ENCODE measurements at places on chromosomes 11 and 22. TPM values are rescaled to one million over a fixed set of nuclear protein-coding genes. Genes with fewer than 3 reads are reported as not detected.

- H3K4me3 ChIP-seq, result no peak overlapping the region
- no peak overlapping the region for H3K27ac ChIP-seq
- no peaks in the 10 kb centered on the region for H3K4me1 ChIP-seq
- DNase-seq, result no peak
These were observed 31.9 kb downstream of the RTN4R start for GRCh38 chr22:20236052-20236717.

- H3K4me3 ChIP-seq, result no peak overlapping the region
- H3K4me1 ChIP-seq, result peaks cover 25% of the 10 kb centered on the region
- H3K27me3 ChIP-seq, result no peaks in the 10 kb centered on the region
- H3K36me3 ChIP-seq, result no peaks in the 10 kb centered on the region
- peak; percentile 87 for DNase-seq
- H3K27ac ChIP-seq, result no peak overlapping the region
These were observed 8.6 kb downstream of the ARAP1 start for GRCh38 chr11:72743321-72744221.

DNA sequence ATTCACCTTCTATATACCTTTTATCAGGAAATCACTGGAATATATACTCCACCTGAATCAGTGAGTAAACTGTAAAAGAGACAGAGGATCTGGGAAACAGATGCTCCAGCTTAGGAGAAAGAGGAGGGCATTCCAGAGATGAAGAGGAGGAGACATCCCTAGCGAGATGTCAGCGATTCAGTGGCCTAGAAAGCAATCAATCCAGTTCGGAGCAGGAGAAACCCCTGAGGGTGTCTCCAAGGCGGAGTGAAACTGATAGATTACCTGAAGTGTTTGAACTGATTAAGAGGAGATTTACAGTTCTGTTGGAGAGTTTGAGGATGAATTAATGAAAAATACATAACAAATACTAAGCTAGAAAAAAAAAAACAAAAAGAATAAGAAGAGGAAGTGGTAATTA lies 24.5 kb upstream of the TNRC6B start:
- no peak for DNase-seq
- H3K27me3 ChIP-seq, result no peaks in the 10 kb centered on the region
- no peaks in the 10 kb centered on the region for H3K4me1 ChIP-seq
- no peak overlapping the region for H3K27ac ChIP-seq

- no peak for DNase-seq
- no peak overlapping the region for H3K4me3 ChIP-seq
- no peaks in the 10 kb centered on the region for H3K36me3 ChIP-seq
- H3K27ac ChIP-seq, result no peak overlapping the region
These were observed 244.3 kb downstream of the FAM76B start for GRCh38 chr11:95545116-95545875.

GRCh38 chr11:23976426-23976825 lies 520.4 kb upstream of the LUZP2 start:
- no peaks in the 10 kb centered on the region for H3K36me3 ChIP-seq
- peak overlapping the region; percentile 55 for H3K27ac ChIP-seq
- H3K27me3 ChIP-seq, result no peaks in the 10 kb centered on the region
- H3K4me1 ChIP-seq, result peaks cover 19% of the 10 kb centered on the region

DNA sequence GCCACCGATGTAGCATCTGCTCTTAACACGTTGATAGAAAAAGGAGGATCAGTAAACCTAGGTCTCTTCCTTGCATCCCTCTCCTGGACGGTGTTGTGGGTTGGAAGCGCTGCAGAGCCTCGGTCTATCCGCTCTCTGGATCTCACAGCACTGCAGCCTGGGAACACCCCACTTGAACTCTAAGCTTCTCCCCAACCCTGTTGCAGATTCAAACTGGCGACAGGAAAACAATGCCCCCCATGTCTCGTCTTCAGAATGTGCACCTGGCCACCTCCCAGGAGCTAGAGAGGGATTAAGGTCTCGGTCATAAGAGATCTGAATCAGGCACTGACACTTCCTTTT lies 454 bp downstream of the TMEM218 start:
- H3K27me3 ChIP-seq, result no peaks in the 10 kb centered on the region
- no peaks in the 10 kb centered on the region for H3K36me3 ChIP-seq
- peak overlapping the region; percentile 75 for H3K27ac ChIP-seq
- no peak for DNase-seq
- peak overlapping the region; percentile 85 for H3K4me3 ChIP-seq

DNA sequence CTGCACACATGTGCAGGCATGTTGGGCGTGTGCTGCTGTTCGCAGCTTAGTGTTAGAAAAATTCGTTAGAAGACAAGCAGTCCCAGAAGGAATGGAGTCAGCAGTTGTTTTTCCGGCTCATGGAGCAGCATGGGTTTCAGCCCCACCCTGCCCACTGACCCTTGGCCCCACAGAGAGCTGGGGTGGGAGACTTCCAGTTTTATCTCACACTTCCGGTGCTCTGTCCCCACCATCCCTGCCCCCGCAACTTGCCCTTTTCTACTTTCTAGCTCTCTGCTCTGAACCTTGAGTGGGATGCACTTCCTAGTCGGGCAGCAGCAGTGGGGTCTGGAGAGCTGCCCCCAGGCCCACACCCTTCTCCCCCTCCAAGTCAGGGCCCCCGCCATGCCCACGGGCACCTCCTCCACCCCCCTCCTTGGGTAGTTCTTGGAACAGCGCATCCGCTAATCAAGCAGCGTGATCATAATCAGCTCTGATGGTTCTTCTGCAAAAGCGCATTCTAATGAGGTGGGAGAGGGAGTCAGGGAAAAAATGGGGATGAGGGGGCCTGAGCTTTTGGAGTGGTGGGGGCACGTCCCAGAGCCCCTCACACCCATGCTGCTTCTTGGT lies 184.4 kb downstream of the CEP164 start:
- no peak overlapping the region for H3K27ac ChIP-seq
- H3K4me3 ChIP-seq, result no peak overlapping the region
- peaks cover 4% of the 10 kb centered on the region for H3K27me3 ChIP-seq
- H3K4me1 ChIP-seq, result no peaks in the 10 kb centered on the region
- H3K36me3 ChIP-seq, result no peaks in the 10 kb centered on the region

GRCh38 chr11:14544611-14545010 lies 24.4 kb upstream of the PSMA1 start:
- peaks cover 4% of the 10 kb centered on the region for H3K4me1 ChIP-seq
- no peaks in the 10 kb centered on the region for H3K27me3 ChIP-seq
- peak; percentile 62 for DNase-seq
- H3K4me3 ChIP-seq, result no peak overlapping the region
- H3K27ac ChIP-seq, result no peak overlapping the region

GRCh38 chr11:3156661-3157311 lies 8.3 kb downstream of the OSBPL5 start:
- H3K36me3 ChIP-seq, result peaks cover 5% of the 10 kb centered on the region
- peak; percentile 35 for DNase-seq
- H3K4me3 ChIP-seq, result no peak overlapping the region
- H3K4me1 ChIP-seq, result peaks cover 62% of the 10 kb centered on the region
- no peaks in the 10 kb centered on the region for H3K27me3 ChIP-seq

GRCh38 chr22:36377022-36377631 lies 10.6 kb downstream of the MYH9 start:
- peaks cover 82% of the 10 kb centered on the region for H3K4me1 ChIP-seq
- no peak overlapping the region for H3K4me3 ChIP-seq
- no peaks in the 10 kb centered on the region for H3K27me3 ChIP-seq
- peak overlapping the region; percentile 45 for H3K27ac ChIP-seq

DNA sequence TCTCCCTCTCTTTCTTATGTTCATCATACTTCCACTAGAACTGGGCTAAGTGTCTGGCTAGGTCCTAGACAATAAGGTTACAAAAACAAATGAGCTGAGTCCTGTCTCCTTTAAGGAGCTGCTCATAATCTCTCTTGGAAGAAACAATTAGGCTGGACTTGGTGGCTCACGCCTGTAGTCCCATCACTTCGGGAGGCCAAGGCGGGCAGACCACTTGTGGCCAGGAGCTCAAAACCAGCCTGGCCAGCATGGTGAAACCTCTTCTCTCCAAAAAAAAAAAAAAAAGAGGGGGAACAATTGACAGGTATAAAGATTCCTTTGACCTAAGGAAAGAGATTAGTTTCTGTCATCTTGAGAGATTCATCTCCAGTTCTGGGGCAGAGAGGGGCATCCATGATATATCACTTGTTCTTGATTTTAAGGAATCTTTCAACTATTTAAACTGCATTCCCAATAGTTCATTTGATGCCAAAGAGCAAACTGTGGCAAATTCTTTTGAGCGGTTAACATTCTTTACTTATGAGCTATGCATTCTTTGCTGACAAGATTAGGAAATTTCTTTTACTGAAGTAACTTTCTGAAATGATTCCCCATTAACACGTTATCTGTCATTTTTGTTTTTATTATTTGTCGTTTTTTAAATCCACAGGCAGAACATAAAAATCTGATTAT lies 125.5 kb downstream of the C11orf87 start:
- DNase-seq, result peak; percentile 21
- no peaks in the 10 kb centered on the region for H3K27me3 ChIP-seq
- H3K36me3 ChIP-seq, result no peaks in the 10 kb centered on the region
- H3K27ac ChIP-seq, result peak overlapping the region; percentile 51
- H3K4me3 ChIP-seq, result no peak overlapping the region

DNA sequence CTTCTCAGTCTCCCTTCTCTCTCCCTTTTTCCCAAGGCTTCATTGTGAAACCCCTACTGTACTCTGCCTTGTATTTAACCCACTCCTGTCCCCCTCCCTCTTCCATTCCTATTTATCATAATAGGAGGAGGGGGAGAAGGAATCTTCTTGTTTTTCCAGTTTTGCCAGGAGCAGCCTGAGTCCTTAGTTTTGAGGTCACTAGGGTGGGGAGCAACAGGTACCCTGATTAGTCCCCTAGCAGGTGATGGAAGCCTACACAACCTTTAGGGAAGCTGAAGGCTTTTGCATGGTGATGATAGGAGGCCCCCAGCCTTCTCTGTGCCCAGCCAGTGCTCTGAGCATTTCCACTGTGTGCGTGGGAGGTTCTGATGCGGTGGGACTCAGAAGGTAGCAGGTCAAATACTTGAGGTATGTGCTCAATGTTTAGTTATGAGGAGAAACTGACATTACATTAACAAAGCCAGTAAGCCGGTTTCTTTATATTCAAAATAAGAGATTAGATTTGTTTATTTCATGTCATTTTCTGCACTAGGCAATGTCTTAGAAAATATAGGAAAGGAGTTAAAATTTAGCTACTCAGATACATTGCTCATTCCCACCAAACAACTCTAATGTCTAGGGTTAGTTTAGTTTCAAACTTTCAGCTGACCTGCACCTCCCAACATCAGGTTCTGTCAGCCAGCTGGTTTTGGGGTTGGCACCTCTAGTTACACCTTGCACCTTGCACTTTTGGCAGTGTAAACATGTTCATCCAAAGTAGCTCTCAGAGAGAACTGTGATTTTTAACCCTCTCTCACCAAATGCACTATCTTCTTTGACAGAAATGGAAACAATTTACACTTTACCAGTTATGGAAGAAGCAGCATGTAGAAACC lies 26.0 kb downstream of the PARVA start:
- peaks cover 43% of the 10 kb centered on the region for H3K4me1 ChIP-seq
- peak overlapping the region; percentile 62 for H3K27ac ChIP-seq
- DNase-seq, result no peak
- H3K27me3 ChIP-seq, result no peaks in the 10 kb centered on the region

DNA sequence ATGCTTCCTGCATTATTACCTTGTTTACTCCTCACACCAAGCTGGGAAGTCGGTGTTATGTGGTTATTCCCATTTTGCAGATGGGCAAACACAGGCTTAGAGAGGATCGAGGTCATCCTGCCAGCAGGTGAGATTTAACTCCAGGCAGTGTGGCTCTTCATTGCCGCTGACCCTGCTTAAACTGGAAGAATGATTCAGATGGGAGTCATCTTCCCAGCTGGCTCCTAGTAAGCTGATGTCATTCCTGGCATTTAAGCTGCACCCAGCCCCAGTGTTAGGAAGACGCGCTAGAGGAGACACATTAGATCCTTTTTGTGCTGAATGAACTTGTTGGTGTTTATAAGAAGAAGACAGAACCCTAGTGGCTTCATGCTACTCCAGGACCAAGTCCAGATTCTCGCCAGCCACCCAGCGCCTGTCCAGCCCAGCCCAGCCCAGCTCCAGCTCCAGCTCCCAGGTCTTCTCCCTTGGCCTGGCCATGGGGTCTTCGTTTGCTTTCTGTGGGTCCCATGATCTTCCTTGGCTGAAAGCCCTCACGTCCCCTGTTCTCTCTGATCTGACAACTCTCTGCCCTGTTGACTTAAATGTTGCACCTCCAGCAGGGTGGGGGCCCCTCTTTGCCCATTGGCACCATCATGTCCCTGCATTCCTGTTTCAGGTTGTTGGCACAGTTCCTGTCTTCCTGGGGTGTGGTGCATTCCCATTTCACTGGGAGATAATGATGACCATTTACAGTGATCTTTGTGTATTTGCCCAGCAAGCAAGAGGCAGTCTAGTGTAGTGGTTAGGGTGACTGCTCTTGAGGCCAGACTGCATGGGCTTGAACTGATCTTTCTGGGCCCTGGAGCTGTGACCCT lies 13.6 kb downstream of the PARVB start:
- H3K27ac ChIP-seq, result peak overlapping the region; percentile 84
- peak overlapping the region; percentile 52 for H3K4me3 ChIP-seq
- peak; percentile 96 for DNase-seq
- H3K36me3 ChIP-seq, result no peaks in the 10 kb centered on the region

DNA sequence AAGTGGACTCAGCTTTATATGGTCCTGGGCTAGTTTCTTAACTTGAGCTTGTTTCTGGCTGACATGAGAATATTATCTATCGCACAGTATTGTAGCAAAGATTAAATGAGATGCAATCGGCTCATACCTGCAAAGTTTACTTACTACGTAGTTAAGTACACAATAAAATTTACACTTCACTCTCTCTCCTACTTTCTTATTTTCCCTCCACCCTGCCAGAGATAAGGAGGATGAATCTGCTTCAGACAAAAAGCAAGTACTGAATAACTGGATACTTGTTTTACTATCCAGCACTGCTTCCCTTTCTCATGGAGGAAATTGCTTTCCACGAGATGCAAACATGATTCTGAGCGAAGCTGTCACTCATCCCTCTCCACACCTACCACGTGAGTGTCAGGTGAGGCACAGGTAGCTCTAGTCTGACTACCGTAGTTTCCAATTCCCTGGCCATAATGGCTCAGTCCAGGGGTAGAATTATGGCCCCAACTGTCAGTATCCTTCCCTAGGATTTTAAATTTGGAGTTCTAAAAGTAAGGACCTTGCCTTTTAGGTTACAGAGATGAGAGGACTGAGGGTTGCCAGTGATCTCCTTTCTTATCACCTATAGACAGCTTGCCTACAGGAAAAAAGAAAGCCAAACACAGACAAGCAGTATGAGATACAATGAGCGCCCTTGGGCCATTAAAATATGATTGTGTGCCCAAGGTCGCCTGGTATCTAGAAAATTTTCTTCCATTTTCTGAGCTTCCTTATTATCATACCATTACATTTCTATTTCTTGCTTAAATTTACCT lies 39.8 kb downstream of the GAB2 start:
- H3K4me1 ChIP-seq, result no peaks in the 10 kb centered on the region
- no peak for DNase-seq
- H3K4me3 ChIP-seq, result no peak overlapping the region
- no peak overlapping the region for H3K27ac ChIP-seq

The ELMOD1 gene
- total RNA-seq, result under 0.01 TPM

The DNHD1 gene
- 9.4 TPM for total RNA-seq

The H19 gene
- total RNA-seq, result 9.4 TPM

The ELP4 gene
- total RNA-seq, result 16.3 TPM

The MPEG1 gene
- total RNA-seq, result under 0.01 TPM

The CSRP3 gene
- not detected for total RNA-seq

The APOBEC3B gene
- total RNA-seq, result 0.36 TPM
